SK-N-MC (cell line): ENCODE measurements at places on chromosomes 5 and 9.

DNA sequence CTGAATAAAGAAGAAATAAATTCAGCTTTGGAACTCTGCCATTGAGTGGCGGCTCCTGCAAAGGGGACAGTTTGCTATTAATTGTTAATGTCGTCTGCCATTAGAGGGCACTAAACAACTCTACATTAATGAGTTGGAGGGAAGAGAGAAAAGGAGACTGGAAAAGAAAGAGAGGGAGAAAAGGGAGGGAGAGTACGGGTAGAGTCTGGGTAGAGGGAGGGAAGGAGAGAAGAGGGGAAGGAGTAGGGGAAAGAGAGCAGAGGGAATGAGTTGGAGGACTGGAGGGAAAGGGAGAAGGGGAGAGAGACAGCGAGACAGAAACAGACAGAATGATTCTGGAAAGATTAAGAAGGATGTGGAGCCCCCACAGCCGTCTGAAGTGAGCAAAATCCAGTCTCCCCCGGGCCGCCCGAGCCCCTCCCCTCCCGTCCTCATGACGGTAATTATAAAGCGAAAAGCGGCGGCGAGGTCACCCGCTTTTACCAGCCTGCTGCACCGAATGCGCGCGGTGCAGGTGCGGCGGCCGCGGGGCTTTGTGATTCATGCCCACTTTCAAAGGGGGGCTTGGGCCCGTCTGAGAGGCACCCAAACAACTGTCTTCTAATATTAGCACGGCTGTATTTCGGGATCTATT is 1.9 kb upstream of the FST start:
- peak; percentile 37 for DNase-seq

GRCh38 chr5:172118891-172119290 is 69.1 kb downstream of the STK10 start:
- DNase-seq: no peak

DNA sequence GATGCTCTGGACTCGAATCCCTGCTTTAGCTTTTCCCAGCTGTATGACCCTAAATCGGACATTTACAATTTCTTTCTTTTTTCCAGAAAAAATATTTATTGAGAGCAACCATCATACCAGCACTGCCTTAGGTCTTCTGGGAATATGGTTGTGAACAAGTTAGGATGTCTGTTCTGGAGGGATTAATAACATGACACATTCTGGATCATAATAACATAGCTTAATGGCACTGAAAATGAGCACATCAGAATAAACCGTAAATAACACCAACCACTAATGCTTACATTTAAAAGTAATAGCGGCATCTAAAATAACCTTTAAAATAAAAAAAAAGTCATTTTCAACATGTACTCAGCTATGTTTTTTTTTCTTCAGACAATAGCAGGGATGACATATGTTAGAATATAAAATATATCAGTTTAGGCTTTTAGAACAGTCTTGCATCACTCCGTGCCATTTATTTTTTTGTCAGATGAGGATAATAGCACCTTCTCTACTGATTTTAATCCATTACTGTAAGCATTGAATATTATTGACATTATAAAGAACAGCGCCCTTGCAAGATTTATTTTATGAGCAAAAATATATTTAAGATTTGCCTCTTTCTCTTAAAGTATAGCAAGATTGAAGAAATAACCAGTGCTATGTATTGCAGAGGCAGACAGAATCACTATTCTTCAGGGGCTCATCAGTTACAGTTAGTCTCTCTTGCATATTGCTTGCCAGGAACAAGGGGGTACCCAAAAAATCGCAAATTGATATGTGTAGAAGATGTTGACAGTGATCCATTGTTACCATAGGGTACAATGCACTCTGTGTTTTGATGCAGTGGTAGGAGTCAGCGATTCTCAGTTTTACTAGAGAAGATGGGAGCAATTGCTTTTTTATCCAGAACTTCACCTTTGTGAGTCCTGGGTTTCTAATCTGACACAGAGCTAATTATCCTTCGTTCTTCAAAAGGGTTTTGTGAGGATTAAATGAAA is 168.4 kb upstream of the NR3C1 start:
- no peak for DNase-seq

DNA sequence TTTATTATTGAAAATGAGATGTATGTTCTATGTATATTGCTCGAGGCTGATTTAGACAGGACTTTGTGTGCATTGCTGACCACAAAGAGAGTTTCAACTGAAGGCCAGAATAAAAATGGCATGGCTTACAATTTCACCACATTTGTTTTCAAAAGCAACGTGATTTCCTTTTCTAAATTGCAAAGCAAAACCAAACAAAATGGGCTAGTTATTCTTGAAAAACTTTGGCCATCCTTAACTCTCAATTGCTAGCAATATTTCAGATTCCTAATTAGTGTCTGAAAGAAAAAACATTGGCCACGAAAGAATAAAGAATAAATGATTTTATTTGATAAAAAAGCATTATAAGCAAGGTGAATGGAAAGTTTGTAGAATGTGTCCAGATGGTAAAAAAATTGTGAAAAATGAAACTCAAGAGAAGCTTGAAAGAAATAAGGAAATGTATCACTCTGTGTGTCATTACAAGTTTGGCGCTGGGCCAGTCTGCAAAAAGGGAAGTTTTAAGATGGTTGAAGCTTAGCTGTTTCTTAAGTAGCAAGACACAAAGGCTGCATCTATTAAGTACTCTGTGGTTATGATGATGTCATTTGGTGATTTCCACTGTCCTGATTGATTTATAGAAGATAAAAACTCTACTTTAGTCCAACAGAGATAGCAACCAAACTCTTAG is 89.2 kb upstream of the PRLR start:
- peak; percentile 45 for DNase-seq

DNA sequence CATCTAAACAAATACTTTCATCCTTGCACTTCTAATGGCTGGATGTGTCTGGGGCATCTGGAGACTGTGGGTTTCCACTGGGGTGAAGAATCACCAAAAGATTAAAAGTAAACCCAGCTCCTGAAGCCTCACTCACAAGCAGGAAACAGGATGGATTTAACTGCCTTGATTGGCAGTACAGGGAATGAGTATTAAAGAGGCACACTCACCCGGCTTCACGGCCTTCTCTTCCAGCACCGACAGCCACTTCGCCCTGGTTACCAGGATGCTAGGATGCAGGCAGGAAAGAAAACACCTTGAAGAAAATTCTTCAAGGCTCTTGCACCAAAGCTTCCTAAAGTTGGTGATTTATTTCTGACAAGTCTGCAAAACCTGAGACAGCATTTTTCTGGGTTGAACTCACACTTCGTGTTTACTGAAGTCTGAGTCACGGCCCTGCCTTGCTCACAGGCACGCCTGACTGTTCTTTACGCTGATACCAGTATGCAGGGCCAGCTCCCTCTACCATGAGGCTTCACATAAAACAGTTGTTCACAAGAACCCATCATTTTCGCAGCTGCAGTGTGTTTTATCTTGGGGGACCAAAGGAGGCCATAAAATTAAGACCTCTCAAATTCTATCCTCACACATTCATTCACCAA is 56.5 kb upstream of the ZNF354A start:
- no peak for DNase-seq

GRCh38 chr5:153573326-153574033 is 83.0 kb downstream of the GRIA1 start:
- no peak for DNase-seq

GRCh38 chr5:14265570-14265969 is 122.4 kb downstream of the TRIO start:
- no peak for DNase-seq

DNA sequence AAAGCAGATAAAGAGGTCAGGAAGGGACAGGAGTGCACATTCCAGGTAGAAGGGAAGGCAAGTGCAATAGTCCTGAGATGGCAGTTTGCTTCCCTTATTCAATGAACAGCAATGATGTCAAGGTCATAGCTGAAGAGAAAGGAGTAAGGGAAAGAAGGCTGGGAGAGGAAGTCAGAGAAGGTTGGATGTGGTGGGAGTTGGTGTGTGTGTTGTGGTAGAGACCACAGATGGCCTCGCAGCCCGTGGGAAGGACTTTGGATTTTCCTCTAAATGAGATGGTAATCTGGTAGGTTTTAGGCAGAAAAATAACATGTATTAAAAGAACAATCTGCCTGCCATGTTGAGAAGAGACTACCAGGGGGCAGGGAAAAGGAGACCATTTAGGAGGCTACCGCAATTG is 25.1 kb upstream of the LPAR1 start:
- DNase-seq: no peak

GRCh38 chr9:105712297-105712696 is 18.0 kb downstream of the TMEM38B start:
- no peak for DNase-seq

- DNase-seq: no peak
These were observed 144.5 kb downstream of the GCNT1 start for GRCh38 chr9:76603448-76603895.

DNA sequence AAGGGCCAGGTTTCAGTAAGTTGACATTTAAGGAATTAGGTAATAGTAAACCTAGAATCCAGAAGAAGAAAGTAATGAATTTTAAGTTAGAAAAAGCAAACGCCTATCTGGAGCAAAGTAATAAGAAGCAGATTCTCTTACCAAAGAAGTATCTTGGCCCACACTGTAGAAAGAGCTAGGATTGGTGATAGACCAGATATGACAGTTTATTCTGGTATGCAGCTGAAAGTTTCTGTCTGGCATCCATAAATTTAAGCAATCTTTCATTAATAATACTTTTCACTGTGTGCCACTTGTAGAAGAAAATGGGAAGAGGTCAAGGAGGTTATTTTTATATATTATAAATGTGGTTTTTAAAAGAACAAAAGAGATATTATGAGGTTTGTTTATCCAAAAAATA is 3.0 kb downstream of the RECK start:
- no peak for DNase-seq

- DNase-seq: no peak
These were observed 442 bp downstream of the ZNF510 start for GRCh38 chr9:96777426-96777864.

DNA sequence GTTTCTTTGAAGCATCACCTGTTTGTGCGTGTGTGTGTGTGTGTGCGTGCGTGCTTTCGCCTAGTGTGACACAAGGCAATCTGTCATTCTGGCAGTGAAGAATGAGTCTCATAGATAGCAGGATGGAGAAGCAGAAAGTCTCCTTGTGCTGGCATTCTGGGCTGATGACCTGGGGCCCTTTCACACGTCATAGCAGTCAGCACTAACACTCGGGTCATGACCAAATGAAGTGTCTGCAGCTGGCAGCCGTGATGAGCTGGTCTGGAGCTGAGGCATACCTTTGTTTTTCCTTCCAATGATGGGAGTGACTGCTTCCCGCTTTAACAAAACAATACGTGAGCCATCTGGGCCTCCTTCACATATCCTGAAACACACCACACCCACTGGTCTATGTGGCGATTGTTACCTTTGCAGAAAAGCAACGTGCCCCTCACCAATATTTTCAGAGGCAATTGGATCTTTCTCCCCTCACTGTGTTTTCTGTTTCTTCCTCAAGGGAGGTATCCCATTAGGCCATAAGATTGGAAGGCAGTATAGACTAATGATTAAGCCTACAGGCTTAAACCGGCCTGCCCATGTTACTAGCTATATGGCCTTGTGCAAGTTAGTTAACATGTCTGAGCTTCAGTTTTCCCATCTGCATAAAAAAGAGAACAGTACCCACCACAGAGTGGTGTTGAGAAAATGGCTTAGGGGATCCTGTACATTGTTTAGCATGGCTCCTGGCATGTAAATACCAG is 88.8 kb downstream of the SREK1 start:
- no peak for DNase-seq

GRCh38 chr5:66343370-66344071 is 199.4 kb downstream of the SREK1 start:
- no peak for DNase-seq

DNA sequence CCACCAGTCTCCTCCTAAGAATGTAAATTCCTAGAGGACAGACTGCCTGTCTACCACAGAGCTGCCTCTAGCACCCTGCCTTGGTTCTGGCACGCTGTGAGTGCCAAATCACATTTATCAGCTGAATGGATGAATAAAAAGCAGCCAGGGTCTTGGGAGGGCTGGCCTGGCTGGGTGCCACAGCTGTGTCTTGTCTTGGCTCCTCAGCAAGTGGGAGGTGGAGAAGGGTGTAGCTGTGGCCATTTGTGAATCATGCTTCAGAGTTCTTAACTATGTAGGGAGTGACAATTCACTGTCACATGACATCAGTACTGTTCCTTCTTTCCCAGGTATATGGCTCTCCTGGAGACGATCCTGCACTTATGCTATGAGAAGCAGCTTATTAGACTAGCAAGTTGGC is 70.6 kb downstream of the DCP2 start:
- DNase-seq: no peak

GRCh38 chr9:133680976-133681657 is 45.0 kb downstream of the DBH start:
- DNase-seq: no peak

DNA sequence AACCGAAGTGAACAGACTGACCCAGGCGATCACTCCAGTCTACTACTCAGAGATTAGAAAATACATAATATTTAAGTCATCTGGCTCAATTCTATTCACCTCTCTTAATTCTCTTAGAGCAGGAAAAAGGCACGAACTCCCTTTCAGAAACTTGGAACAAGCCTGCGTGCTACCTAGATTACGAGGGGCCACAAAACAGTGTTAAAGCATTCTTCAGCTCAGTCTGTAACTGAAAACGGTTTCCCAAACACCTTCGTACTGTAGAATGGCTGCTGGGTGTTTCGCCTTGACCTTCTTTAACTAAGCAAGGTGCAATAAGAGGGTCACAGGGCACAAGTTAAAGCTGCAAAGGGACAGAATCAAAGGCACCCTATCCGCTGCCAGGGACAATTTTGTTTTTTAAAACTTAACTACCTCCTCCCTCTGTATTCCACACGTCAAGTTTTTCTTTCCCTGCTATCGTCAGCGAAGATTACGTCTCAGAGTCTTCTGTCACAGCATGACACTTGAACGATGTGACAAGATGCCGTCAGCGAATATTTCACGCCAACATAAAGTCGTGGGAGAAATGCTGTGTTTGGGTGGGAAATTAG is 687 bp downstream of the LYSMD3 start:
- DNase-seq: no peak

DNA sequence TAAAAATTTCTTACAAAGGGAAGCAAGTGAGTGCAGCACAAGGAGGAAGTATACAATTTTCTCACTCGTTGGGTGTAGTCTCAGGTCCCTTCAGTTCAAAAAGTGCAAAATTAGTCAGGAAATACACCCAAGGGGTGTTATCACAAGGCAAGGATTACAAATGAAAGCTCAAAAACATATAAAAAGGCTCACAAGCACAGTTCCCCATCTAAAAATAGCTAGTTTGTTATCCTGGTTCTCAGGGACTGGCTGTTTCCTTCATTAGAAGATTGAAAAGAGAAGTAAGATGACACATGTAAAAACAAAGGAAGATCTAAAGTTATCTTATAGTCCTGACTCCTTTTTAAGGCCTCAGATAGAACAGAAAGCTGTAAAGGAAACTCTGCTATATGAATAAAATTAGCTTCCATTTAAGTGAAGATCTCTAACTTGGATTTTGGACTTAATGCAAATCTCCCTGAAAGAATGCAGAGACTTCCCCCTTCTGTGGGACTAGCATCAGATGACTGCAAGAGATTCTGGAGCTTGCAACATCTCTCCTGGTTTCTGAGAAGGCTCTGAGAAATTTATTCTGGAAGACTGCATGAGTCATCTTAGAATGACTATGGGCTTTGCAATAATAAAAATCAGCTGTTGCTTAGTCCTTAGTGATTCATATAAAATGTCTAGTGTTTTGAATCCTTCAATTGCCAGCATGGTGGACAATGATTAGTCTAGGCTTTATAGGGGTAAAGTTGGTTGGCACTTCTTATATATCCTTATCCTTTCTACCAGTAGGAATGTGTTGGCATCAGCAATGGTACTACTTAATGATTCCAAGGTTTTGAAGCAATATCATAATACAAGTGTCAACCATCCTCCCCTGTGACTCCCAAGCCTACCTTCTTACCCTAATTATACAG is 25.4 kb downstream of the DAB2 start:
- DNase-seq: peak; percentile 96
